NCI-H2081 (cell line): ENCODE measurements at places on chromosomes 13 and 19.

GRCh38 chr19:5955636-5955935, 22.4 kb downstream of the RANBP3 start:
- no peak for DNase-seq

DNA sequence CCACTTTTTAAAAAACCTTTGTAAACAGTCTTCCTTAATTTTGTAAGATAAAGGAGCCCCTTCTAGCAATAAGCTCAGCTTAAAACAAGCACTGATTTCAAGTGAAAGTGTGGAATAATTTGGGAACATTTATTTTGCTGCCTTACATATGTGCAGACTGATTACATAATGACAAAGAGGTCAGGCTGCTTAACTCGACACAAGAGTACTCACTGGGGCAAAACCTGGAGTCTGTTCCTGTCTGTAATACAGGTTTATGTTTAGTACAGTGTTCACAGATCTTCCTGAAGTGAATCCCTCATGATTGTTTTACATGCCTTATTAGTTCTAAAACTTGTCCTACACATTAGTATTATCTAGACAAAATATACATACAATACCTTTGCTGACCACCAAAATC, 609.8 kb downstream of the LMO7 start:
- no peak for DNase-seq

- DNase-seq, result no peak
These were observed 100.8 kb downstream of the STK24 start for GRCh38 chr13:98476106-98476505.

DNA sequence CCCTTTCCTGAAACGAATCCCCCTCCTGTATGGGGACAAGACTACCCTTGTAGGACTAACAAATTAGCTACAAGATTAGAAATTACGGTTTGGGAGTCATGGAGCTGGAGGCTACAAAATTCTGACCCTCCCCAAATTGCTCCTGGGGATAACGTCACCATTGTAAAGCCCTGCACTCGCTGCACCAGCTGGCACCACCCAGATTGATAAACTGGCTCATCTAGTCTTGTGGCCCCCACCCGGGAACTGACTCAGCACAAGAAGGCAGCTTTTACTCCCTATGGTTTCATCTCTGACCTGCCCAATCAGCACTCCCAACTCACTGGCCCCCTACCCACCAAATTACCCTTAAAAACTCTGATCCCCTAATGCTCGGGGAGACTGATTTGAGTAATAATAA, 150.6 kb upstream of the TSC22D1 start:
- no peak for DNase-seq

DNA sequence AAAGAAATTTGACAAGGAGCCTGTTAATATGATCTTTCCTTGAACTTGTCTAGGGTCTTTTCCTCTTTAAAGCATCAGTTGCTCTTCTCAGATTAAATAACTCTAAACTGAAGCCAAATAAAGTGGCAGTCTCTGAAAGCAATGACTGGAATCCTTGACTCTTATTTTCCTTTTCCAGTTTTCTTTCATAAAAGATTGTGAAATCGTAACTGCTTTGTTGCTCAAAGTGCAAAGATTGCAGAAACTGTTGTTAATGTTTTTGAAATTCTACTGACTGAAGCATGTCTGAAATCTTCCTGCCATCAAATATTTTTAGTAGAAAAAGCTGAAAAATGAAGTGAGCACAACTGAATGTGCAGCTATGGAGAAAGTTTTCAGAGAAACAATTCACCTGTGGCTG, 1.9 kb downstream of the NHLRC3 start:
- DNase-seq, result no peak

GRCh38 chr19:13363245-13363644, 143.0 kb downstream of the CACNA1A start:
- DNase-seq, result no peak

DNA sequence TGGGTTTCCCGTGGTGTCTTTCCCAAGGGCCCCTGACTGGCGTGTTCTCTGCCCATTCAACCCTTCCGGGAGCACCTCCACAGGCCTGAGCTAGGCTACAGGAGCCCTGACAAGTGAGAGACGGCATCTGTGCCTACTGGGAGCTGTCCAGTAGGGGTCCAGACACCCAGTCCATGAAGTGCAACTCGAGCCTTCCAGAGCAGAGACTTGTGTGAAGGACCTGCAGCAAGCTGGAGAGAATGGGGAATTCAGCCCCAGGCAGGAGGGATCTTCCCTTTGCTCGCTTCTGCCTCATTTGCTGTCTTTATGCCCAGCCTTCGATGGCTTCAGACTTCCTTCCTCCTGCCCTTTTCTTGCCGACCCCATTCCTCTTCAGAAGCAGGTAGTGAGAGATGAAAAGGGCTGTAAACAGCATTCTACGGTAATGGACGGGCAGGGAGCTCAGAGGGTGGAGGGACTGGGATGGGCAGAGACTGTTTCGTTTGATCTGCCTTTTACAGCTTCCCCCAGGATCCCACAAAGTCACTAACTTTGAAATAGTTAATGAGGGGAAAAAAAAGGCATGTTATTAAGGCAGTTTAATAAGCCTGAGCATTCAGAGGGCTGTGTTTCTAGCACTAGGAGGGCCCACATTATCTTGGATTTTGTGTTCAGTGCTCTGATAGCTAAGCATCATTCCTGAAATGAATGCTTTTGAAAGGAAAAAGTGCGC, 327.6 kb downstream of the FGF9 start:
- DNase-seq, result no peak

DNA sequence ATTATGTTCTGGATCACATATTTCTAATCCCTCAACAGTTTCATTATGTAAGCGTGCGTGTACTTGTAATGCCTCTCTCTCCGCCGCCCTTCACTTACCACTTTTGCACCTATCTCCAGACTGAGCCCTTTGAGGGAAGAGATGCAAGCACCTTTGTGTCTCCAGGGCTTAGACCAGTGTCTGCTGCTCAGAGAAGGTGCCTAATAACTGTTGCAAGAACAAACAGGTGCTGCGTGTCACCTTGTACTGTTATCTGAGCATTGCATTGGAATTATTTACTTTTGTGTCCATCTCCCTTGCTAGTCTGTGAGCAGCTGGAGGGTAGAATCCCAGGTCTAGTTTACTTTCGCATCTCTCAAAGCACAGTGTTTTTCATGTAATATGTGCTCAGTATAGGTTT, 156.2 kb downstream of the FLT1 start:
- DNase-seq, result no peak

DNA sequence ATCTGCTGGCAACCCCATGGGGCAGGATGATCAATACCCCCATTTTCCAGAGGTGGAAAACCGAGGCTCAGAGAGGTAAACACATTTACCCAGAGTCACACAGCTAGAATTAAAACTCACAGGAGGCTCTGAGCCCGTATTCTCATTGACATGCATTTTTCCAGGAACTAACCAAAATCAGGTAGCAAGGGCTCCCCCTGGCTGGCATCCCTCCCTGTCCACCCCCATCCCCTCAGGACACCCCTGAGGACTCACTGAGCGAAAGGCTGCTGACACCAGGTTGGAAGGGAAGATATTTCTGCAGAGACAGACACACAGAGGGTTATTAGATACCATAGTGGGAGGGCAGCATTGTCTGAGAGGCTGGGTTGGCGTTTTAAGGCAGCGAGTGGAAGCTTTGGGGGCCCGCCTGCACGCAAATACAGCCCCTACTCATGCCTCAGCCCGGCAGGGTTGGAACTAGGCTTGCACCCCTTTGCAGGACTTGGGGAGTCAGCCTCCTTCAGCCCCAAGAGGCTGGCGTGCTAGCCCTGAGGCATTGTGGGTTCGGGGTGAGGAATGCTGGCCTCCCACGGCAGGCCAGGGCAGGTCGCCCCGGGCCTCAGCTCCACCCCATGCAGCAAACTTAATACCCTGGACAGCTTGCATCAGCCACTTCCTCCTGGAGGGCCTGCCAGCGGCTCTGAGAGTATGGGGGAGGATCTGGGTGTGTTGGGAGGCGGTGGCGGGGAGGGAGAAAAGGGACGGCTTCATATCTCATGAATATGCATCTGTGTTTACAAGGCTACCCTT, 3.9 kb downstream of the SLC1A5 start:
- DNase-seq, result peak; percentile 27

DNA sequence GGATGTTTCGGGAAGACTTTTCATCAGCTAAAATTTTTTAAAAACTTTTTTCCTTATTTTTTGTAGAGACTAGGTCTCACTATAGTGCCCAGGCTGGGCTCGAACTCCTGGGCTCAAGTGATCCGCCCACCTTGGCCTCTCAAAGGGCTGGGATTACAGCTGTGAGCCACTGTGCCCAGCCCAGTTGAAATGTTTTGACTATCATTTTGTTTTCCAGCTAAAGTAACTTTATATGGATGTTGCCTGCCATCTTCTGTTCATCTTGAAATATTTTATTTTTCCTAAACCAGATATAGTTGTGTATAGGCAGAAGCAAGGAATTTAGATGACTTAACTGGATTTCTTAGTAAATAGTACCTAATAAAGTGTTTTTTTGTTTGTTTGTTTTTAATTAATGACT, 7.0 kb downstream of the CAB39L start:
- DNase-seq, result no peak

DNA sequence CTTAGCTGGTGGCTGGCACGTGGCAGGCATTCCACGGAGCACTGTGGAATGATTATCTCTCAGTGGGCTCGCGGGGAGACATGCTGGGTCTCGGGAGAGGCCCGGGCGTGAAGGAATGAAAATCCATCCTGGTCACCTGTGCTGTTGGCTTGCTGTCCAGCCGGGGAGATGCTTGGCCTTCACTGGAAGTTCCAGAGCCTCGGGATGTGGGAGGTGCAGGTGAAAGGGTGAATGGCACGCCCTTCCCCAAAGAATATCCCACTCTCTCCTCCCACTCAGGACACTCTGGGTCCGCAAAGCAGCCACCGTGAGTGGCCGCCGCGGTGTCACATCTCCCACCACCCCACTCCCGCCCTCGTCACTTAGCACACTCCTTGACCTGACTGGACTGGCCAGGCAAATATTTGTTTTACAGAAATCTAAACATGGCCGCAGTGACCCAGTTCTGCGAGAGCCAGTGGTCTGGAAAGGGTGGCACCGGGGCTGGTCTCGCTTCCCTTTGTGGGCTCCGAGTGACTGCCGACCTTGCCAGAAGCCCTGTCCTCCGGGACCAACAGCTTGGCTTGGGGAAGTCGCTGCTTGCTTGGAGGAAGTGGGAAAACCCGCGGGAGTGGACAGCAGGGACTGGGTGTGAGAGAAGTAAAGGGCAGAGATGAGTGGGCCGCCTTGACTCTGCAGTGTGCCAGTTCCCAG, 8.0 kb downstream of the DPP9 start:
- DNase-seq, result no peak

DNA sequence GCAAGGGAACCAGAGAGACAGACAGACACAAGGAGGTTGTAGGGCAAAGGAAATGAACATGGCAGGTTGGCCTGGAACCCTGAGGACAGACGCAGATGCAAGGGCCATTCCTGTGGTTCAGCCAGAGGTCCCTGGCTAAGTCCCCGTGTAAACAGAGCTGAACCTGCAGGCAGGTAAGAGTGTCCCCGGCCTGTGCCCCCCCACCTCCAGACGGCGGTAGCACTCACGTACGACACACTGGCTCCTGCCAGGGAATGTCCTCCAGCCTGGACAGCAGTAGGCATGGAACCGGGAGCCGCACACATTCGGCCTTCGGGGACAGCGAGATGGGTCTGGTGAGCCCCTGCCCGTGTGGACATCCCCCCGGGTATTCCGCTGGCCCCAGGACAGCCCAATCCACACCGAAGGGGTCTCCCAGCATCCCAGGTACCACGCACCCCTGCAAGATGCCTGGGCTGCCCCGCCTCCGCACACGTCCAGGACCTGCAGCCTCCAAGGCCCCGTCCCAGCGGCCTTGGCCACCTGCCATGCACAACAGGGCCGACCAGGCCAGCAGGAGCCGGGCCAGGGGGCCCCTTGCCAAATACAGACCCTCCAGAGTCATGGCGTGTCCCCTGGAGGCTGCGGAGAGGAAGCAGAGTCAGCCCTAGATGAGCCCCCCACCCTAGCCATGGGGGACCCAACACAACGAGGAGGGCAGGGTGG, 2.4 kb downstream of the FBN3 start:
- DNase-seq, result no peak

DNA sequence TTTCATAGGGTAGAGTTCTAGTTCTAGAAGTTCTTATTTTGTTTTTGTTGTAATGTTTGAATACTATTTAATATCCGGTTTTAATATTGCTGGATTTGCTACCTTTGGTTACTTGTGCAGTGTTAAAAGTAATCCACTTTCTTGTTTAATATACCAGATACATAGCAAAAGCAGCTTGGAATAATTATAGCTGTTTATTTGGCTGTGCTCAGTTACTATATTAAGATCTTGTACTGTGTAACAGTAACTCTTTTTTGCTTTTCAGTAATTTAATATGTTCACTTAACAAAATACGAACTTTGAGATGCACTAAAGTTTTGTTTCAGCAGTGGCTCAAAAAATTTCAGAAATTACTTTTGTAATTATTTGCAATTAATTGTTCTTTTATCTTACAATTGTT, 50.9 kb downstream of the AKAP11 start:
- DNase-seq, result no peak

- peak; percentile 28 for DNase-seq
These were observed 673.7 kb upstream of the MIR17HG start for GRCh38 chr13:90673746-90674145.

DNA sequence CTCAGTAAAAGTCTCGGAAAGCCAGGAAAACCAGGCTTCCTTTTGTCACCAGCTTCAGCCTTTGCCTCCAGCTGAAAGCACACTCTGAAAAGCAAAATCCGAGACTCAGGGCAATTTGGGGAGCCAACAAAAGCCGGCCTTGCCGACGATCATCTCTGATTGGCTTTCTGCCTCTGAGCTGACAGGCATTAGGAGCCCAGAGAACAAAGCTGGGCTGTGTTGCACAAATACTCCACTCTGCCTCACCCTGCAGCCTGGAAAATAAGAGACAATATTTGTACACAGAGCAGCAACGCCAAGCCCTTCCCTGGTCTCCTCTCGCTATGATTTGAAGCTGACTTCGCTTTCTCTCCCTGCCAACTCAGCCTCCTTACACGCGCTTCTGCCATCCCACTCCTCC, 46.9 kb downstream of the CACNA1A start:
- DNase-seq, result peak; percentile 60

- no peak for DNase-seq
These were observed 12.2 kb downstream of the PIP5K1C start for GRCh38 chr19:3687774-3688706.

GRCh38 chr19:57829316-57829715, 783 bp upstream of the ZNF587B start:
- no peak for DNase-seq

DNA sequence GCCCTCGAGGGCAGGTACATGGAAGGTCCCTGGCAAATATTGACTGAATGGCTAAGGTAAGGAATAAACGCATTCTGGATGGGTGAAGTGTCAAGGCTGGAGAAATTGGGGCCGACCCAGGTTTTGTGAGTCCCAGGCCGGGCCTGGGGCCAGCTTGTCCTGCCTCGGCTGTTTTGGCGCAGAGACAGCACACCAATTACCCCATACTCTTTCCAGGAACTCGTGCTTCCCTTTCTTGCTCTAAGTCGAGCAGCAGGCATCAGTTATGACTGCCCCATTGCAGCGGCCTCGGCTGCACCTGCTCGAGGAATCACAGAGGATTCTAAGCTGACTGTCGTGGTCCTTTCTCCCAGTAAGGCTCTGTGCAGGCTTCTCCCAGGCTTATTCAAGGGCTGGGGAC, 67.1 kb downstream of the ZNF536 start:
- no peak for DNase-seq
